ENCODE measurements at places on chromosomes 11 and 22. TPM values are rescaled to one million over a fixed set of nuclear protein-coding genes. Genes with fewer than 3 reads are reported as not detected.

- no peaks in the 10 kb centered on the region for H3K27me3 ChIP-seq
- no peak overlapping the region for H3K27ac ChIP-seq
Measured at GRCh38 chr11:120756931-120757330, 245.4 kb downstream of the GRIK4 start.

GRCh38 chr22:35445933-35446332 is 46.0 kb downstream of the MCM5 start:
- peak overlapping the region; percentile 18 for H3K27ac ChIP-seq
- no peak for DNase-seq
- no peaks in the 10 kb centered on the region for H3K27me3 ChIP-seq
- H3K4me1 ChIP-seq: no peaks in the 10 kb centered on the region

DNA sequence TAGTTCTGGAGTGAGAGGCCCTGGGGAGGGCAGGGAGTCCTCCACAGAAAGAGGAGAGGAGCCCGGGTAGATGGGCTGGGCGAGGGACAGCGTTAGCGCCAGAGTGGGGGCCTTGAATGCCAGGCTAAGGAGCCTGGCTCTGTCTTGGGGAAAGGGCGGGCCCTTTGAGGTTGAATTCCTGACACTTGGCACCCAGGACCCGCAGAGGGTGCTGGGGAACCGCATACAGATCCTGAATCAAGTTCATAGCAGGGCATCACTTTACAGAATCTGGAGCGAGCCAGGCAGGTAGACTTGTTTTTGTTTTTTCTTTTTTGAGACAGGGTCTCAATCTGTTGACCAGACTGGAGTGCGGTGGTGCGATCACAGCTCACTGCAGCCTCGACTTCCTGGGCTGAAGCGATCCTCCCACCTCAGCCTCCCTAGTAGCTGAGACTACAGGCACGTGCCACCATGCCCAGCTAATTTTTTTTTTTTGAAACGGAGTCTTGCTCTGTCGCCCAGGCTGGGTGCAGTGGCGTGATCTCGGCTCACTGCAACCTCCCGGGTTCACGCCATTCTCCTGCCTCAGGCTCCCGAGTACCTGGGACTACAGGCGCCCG is 6.1 kb downstream of the CARNS1 start:
- no peak for DNase-seq
- H3K27me3 ChIP-seq: no peaks in the 10 kb centered on the region
- H3K36me3 ChIP-seq: no peaks in the 10 kb centered on the region
- H3K4me1 ChIP-seq: peaks cover 39% of the 10 kb centered on the region

The DDX25 gene
- total RNA-seq: 0.15 TPM

The RTN4RL2 gene
- total RNA-seq: 0.90 TPM

- no peaks in the 10 kb centered on the region for H3K36me3 ChIP-seq
- H3K4me1 ChIP-seq: peaks cover 4% of the 10 kb centered on the region
- peak; percentile 61 for DNase-seq
Measured at GRCh38 chr11:46537537-46538295, 56.1 kb downstream of the AMBRA1 start.

GRCh38 chr22:29029202-29030000 is 32.2 kb downstream of the C22orf31 start:
- H3K27me3 ChIP-seq: no peaks in the 10 kb centered on the region
- peak overlapping the region; percentile 57 for H3K27ac ChIP-seq
- H3K4me1 ChIP-seq: peaks cover 21% of the 10 kb centered on the region
- H3K36me3 ChIP-seq: no peaks in the 10 kb centered on the region
- H3K4me3 ChIP-seq: no peak overlapping the region
- no peak for DNase-seq

DNA sequence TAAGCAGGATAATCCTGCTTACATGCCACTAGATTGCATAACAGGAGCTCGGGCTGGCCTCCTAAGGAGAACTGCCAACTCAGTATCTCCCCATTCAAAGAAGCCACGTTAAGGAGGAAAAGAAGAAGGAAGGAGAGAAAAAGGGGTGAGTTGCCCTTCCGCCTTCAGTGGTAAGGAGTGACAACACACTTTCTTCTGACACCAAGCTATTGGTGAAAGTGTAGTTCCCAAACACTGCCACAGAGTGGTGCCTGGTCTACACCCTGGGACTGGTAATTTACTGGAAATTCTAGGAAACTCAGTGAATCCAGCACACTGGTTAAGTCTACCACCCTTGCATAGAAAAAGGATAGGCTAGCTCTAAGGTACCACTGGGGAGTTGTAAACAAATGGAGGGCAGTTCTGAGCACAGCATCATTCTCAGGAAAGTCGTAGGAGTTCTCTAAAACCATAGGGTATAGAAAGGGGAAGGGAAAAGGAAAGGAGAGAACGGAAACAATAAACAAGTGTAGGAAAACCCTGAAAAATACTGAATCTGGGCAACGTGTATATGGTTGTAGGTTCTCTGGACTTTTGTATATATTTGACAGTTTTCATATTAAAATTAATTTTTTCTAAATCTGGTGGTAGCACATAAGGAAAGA is 58.2 kb downstream of the RRAS2 start:
- no peak overlapping the region for H3K4me3 ChIP-seq
- H3K27me3 ChIP-seq: no peaks in the 10 kb centered on the region
- H3K4me1 ChIP-seq: no peaks in the 10 kb centered on the region
- no peak overlapping the region for H3K27ac ChIP-seq
- peak; percentile 58 for DNase-seq

The ROBO4 gene
- total RNA-seq: 0.26 TPM

- no peaks in the 10 kb centered on the region for H3K27me3 ChIP-seq
- no peak for DNase-seq
- peaks cover 77% of the 10 kb centered on the region for H3K4me1 ChIP-seq
Measured at GRCh38 chr11:65474864-65475263, 24.0 kb upstream of the MALAT1 start.

The FXYD2 gene
- total RNA-seq: 0.39 TPM

All from Panc1 (cell line).